ENCODE measurements at places on chromosomes 6 and 20.

DNA sequence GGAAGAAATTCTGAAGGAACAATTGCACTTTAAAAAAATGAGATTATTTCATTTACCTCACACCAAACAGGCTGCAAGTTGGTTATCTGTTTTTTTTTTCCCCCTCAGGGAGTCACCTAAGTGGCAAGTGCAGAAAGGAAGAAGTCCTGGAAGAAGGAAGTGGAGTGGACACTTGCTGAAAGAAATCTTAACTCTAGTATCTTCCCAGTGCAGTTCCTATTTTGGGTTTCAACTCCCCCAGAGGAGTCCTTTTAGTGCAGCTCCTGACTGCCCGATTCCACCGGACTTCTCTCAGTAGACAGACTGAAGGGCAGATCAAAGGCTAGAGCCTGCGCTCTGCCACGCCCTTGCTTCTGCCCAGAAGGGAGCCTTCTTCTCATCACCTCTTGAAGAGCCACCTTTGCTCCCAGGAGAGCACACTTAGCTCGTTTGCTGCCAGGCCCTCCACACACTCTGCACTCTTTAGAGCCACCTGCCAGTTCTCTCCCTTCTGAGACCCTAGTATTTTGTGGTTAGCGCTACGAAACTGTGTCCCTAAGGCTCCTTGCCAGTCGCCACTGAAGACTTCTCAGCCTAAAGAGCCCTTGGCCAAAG is 4.9 kb downstream of the MTCL3 start:
- no peak for DNase-seq

GRCh38 chr20:49964964-49965780 is 17.6 kb upstream of the SNAI1 start:
- no peak for DNase-seq

DNA sequence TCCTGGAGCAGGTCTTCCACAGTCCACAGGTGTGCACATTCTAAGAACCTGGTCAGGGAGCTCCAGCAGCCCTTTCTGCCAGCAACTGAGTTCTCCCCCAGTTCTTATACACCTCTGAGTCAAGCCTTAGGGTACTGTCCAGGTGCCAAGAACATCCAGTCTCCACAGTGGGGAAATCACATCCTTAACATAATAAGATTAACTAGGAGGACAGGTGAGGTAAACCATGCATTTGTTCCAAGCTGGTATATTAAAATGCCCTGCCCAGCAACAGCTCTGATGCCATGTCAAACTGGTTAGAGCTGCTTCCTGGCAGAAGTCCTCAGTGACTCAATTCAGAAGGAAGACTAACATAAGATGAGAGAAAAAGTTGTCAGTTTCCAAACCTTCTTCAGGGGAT is 303.9 kb upstream of the SGK1 start:
- DNase-seq: no peak

DNA sequence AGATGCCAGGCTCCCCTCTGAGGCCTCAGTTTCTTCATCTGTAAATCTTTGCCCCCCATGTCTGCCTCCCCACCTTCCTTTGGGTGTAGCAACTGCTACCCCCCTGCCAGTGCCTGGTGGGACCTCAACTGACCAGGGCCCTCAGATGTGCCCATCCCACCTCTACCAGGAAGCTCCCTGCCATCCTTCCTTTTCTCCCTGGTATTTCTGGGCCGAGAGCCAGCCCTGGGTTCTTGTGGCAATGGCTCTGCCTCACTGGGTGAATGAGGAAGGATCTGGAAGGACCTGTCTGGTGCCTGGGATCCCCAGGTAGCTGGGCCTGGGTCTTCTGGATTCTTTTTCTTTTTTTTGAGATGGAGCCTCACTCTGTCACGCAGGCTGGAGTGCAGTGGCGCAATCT is 141.1 kb upstream of the RNF24 start:
- no peak for DNase-seq

DNA sequence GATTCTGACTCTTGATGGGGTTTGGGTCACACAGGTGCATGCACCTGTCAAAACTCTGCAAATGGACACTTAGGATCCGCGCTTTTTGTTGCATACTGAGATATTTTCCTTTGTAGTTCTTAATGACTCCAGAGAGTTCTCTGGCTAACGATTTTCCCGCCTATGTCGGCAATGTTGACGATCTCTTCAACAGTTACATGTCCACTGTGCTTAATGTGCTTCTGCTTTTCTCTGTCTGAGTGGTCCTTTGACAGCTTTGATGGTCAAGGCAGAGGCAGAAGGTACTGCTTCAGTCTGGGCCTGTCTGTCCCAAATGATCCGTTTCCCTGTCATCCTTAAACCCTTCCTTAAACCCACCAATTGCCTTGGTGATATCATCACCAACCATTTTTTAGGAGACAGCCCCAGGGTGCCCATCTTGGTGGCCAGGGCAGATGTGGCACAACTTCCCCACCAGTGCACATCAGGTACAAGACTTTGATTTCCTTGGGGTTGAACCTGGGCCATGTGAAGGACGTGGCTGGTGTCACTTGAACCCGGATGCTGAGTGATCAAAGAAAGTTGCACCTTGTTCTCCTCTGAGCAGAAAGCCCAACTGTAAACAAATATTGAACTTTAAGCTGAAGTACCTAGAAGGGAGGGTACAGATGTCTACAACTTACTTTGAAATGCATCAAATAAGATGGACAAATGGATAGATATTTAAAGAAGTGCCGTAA is 10.7 kb upstream of the BPIFB1 start:
- no peak for DNase-seq

DNA sequence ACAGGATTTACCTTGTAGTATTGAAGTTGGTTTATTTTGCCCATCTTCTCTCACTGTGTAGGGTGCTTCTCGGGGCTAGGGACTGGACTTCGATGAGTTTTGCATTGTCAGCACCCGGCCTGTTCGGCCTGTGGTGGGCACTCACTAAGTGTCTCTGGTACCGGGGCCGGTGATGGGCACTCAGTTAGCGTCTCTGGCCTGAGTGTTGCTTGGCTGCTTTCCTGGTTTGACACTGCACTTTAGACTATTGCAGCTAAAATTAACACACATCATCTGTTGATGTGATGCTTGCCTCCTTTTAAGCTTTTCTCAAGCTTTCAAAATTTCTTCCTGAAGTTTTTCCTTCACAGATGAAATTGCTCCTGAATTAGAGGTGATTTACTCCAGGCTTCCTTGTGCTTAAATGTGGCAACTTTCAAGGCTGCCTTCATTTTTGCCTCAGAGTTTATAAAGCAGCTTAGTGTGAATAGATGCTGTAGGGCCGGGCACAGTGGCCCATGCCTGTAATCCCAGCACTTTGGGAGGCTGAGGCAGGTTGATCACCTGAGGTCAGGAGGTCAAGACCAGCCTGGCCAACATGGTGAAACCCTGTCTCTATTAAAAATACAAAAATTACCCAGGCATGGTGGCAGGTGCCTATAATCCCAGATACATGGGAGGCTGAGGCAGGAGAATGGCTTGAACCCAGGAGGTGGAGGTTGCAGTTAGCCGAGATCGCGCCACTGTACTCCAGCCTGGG is 41.7 kb upstream of the TULP4 start:
- no peak for DNase-seq

- DNase-seq: no peak
Measured at GRCh38 chr6:22647719-22648118, 78.4 kb downstream of the HDGFL1 start.

GRCh38 chr6:52022675-52023074 is 64.7 kb downstream of the PKHD1 start:
- no peak for DNase-seq

DNA sequence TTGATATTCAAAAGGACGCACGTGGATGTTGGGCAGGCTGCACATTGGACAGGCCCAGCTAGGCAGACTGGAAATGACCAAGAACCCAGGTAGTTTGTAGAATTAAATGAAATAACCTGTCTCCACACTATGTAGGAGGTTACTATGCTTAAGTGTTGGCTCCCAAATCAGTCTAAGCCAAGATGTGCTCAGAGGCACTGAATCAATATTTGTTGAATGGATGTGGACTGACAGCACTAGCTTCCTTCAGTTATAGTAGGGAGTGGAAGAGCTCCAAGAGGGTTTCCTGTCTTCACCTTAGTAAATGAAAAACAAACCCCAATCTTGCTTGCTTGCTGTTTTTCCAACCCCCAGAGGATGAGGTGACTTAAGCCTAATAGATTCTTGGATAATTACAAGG is 180.5 kb downstream of the JARID2 start:
- no peak for DNase-seq

DNA sequence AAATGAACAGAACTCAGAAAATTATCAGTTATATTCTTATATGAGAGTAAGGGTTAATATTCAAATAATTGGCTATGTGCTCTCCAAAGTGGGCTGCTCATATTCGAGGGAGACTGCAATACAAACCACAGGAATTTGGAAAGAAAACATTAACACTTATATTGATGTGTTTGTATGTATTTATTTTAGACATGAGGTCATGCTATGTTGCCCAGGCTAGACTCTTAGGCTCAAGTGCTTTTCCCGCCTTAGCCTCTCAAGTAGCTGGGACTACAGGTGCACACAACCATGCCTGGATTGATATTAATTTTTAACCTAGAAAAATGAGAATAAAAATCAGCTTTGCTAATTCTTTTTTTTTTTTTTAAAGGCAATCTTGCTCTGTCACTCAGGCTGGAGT is 35.0 kb downstream of the BTBD9 start:
- no peak for DNase-seq

GRCh38 chr20:51354191-51354768 is 188.2 kb downstream of the NFATC2 start:
- no peak for DNase-seq

- no peak for DNase-seq
Measured at GRCh38 chr6:56572788-56573471, 69.8 kb downstream of the DST start.

DNA sequence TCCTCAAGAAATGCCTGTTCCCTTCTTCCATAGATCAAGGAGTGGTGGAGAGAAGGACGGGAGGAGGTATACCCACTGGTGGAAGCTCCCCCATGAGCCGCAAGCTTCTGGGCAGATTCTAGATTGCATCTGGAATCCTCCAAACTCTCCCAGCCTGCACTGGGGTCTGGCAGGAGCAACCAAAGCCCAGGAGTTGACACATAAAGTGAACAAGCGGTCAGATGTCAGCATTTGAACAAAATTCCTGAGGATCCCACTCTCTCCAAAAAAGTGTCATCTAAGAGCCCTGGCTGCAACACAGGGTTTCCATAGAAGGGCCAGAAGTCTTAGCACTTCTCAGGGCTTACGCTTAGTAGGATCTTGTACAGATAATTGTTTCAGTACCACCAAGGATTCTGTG is 88.2 kb downstream of the KCNB1 start:
- no peak for DNase-seq

DNA sequence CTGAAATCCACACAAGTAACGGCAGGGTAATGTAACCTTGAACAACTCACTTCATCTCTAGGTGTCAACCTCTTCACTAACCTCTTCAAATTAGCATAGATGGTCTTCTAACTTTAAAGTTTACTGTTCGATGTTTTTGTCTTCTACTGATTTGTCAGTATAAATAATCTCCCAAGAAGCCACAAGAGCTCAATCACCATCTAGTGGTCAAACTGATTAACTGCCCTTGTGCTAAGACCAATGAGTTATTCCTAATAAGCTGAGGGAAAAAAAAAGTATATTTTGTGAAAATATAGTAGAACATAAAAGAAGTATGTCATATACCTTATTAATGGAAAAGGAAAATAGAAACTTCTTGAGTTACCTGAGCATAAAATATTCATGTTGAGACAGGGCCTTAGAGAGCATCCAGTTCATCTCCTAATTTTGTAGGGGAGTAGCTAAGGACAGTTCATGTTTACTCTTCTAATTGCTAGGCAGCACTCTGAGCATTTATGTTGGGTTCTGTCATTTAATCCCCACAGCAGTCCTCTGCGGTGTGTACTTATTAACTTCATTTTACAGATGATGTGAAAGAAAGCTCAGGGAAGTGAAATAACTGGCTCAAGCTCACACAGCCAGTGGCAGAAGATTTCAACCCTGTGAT is 317.1 kb downstream of the ESR1 start:
- DNase-seq: no peak

GRCh38 chr6:11185204-11185842 is 47.1 kb downstream of the NEDD9 start:
- no peak for DNase-seq

DNA sequence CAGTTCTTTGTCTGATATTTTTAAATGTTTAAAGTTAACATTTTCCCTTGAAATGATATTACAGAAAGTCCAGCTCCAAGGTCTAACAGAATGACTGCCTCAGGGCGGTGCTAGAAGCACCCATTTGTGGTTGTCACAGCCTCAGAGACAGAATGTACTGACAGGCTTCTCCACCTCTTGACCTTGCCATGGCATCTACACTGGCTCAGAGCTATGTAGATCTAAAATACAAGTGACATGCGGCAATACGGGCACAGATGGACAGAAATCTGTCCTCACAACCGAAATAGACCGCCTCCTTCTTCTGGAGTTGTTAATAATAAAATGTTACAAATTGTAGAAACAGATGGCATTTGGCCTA is 167.2 kb upstream of the THEMIS start:
- DNase-seq: no peak

GRCh38 chr6:144922120-144922722 is 637.1 kb downstream of the UTRN start:
- DNase-seq: no peak

- no peak for DNase-seq
Measured at GRCh38 chr20:10970109-10970508, 296.3 kb upstream of the JAG1 start.

DNA sequence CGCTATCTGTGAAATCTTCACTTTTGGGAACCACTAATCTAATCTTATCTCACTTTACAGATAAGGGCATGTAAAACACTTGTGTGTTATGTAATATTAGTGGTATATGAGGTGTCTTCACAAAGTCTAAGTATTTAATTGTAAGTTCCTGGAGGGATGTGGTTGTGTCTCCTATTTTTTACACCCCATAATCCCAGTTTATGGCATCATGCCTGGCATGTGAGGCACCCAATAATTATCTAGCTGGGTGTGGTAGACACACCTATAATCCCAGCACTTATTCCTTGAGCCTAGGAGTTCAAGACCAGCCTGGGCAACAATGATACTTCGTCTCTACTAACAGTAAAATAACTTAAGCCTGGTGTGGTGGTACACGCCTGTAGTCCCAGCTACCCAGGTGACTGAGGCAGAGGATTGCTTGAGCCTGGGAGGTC is 16.5 kb upstream of the TBCC start:
- no peak for DNase-seq

Measured in esophagus squamous epithelium (tissue), 5 donors.